ENCODE measurements at places on chromosomes 11 and 22. TPM values are rescaled to one million over a fixed set of nuclear protein-coding genes. Genes with fewer than 3 reads are reported as not detected.

The WNT7B gene
- 1.6 TPM for total RNA-seq

The GSTT2 gene
- total RNA-seq: not detected

The OR5D18 gene
- total RNA-seq: not detected

The DRD4 gene
- 12.0 TPM for total RNA-seq

The ARRB1 gene
- total RNA-seq: 22.7 TPM

The FLRT1 gene
- 0.41 TPM for total RNA-seq

The MYOD1 gene
- total RNA-seq: not detected

The KCNQ1OT1 gene
- total RNA-seq: 2.5 TPM

The OR52A1 gene
- total RNA-seq: not detected

The SFI1 gene
- 13.6 TPM for total RNA-seq

The LGR4 gene
- 50.0 TPM for total RNA-seq

The DEPDC7 gene
- total RNA-seq: 4.0 TPM

The TTC36 gene
- total RNA-seq: 0.84 TPM

The GALNT18 gene
- 6.5 TPM for total RNA-seq
